ENCODE measurements at places on chromosomes 5 and 9.

DNA sequence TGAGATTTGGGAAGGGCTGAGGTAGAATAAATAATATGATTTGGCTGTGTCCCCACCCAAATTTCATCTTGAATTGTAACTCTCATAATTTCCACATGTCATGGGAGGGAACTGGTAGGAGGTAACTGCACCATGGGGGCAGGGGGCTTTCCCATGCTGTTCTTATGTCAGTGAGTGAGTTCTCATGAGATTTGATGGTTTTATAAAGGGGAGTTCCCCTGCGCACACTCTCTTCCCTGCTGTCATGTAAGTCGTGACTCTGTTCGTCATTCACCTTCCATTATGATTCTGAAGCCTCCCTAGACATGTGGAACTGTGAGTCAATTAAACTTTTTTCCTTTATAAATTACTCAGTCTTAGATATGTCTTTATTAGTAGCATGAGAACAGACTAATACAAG lies 115.5 kb upstream of the STARD4 start:
- no peak for DNase-seq

- DNase-seq = peak; percentile 88
Measured at GRCh38 chr5:134466241-134467069, 54.8 kb upstream of the CDKN2AIPNL start.

- DNase-seq = no peak
Measured at GRCh38 chr9:121331549-121331948, 38.5 kb downstream of the STOM start.

DNA sequence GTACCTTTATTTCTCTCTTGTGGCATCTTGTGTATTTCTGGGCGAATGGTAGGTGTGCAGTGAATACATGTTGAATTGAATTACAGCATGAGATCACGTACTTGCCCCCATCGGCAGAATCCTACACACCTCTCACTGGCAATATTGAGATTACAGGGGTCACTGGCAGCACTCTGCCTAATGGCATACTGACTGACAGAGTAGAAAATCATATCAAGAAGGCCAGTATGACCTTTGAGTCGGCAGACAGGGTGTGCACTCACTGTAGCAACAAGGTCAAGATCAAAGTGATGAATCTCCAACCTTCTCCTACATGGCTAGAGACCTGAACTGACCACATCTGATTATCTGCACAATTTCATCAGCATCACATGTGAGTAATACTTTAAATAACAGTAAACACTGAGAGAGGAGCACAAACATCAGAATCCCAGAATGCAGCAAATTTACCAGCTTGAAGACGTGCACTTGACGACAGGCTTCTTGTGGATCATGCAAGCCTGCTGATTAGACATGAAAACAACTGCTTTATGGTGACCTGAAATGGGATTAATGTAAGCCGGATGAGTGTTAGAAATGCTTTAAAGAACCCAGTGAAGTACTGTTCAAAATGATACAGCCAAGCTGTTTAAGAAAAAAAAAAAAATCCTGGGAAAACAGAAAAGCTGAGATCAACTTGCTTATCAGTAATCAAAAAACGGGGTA lies 267.1 kb upstream of the EFNA5 start:
- no peak for DNase-seq

DNA sequence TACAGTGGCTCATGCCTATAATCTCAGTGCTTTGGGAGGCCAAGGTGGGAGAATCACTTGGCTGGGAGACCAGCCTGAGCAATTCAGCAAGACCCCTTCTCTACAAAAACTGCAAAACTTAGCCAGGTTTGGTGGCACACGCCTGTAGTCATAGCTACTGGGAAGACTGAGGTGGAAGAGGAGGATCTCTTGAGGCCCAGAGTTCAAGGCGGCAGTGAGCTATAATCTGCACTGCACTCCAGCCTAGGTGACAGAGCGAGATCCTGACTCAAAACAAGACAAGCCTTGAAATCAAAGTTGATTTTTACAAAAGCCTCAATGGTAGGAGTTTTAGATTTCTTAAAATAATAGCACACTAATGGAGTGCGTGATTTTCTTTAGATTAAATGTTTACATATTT lies 14.6 kb downstream of the UBE2D2 start:
- DNase-seq = no peak

- DNase-seq = no peak
Measured at GRCh38 chr9:84338792-84339191, 1.8 kb downstream of the SLC28A3 start.

DNA sequence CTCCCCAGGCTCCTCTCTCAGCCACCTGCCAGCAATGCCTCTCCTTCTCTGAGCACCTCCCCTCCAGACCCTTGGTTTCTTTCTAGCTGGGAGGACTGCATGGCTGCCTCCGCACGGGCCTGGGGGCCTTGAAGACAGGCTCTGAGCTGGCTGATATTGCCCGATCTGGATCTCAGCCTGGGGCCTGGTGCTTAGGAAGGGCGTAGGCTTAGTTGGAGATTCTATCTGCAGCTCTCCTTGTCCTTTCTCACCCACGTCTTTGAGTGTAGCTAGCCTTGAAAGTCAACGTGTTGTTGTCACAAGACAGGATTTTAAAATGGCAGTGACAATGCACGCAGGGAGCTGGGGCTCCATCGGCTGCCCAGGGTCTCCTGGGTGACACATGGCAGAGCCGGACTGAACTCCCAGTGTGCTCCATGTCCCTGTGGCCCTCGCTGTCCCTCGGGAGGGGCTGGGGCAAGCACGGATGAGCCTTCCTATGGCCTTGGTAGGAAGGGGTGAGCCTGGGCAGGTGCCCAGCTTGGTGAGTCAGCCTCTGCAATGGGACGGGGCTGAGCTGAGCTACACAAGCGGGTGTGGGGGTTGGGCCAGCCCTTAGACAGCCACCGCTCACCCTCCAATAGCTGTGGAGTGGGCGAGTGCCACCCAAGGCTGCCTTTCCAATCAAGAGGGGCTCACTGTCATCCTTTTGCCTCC lies 9.4 kb downstream of the ADAMTSL2 start:
- DNase-seq = no peak

- DNase-seq = peak; percentile 28
Measured at GRCh38 chr5:11319836-11320580, 559.0 kb upstream of the DAP start.

GRCh38 chr9:102038006-102038405 lies 299.6 kb upstream of the GRIN3A start:
- no peak for DNase-seq

DNA sequence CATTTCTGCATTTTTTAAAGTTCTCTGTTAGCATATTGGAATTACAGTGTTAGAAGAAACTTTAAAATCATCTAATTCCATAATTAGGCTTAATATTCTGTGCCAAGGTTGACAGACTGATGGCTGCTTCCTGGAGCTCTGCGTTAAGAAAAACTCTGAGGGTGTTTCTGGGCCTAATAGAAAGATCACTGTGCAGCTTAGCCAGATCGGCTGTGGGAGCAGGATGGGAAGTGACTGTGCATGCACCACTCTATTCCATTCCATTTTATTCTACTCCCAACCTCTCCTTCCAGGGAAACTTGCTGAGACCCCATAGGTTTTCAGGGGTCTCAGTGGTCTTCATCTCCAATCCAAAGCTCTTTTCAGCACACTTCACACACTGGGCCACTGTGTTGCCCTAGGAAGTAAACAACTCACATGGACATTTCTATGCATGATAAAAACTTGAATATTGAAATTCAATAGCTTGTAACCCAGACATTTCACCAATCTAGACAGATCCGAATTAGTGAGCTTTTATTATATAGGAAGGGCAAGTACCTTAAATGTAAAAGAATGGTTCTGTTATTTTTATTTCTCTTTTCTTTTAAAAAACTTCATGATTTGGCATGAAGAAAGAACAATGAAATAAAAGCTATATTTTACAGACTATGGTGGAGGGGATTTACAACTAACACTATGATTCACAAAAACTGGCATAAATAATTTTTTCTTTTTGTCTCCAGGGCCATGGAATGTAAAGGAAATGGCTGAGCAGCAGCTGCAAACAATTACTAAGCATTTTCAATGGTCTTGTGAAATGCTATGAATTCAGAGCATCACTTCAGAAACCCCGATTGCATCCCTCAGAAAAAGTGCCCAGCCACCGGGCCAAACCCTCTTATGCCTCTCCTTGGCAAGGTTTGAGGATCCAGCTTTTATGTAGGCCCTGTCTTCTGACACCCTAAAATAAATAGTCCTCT lies 51.4 kb upstream of the DAB2 start:
- no peak for DNase-seq

DNA sequence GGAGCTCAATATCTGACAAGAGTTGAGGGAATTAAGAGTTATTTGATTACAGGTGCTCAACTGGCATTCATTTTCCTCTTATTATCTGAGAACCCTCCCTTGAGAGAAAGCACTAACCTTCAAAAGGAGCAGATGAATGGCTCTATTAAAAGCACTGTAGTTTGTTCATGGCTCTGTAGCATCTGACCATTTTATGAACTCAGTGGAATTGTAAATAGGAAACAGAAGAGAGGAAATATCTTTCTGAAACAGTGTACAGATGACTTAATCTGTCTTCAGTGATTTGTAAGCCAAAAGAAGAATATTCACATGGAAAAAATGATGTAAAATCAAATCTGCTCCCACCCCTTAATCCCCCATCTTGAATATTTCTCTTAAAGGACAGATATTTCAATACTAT lies 810.4 kb upstream of the GRAMD2B start:
- no peak for DNase-seq

- peak; percentile 32 for DNase-seq
Measured at GRCh38 chr9:137149942-137150616, 11.1 kb downstream of the GRIN1 start.

GRCh38 chr9:16321461-16322119 lies 548.9 kb downstream of the BNC2 start:
- peak; percentile 26 for DNase-seq
